Osteoblast (primary cell): ENCODE measurements at places on chromosomes 2 and 18. TPM values are rescaled to one million over a fixed set of nuclear protein-coding genes. Genes with fewer than 3 reads are reported as not detected.

The CHST9 gene
- not detected in 2 replicates for total RNA-seq

The MIB1 gene
- total RNA-seq: 56.9 and 64.4 TPM in 2 replicates

The TYW5 gene
- total RNA-seq: 7.6 and 8.3 TPM in 2 replicates

The TWIST2 gene
- 9.4 TPM in 2 replicates for total RNA-seq

The SPATA3 gene
- not detected in 2 replicates for total RNA-seq
